Stimulated activated CD4-positive, alpha-beta T cell treated with anti-CD3 and anti-CD28 coated beads, Interleukin-12 subunit alpha, Interleukin-12 subunit beta, amount 100 ng/mL, for 48 hours (primary cell): ENCODE measurements at places on chromosomes 12 and 14.

GRCh38 chr14:38420048-38420447, 164.2 kb upstream of the CLEC14A start:
- no peak for DNase-seq

GRCh38 chr12:5428332-5429221, 3.3 kb upstream of the NTF3 start:
- no peak for DNase-seq

DNA sequence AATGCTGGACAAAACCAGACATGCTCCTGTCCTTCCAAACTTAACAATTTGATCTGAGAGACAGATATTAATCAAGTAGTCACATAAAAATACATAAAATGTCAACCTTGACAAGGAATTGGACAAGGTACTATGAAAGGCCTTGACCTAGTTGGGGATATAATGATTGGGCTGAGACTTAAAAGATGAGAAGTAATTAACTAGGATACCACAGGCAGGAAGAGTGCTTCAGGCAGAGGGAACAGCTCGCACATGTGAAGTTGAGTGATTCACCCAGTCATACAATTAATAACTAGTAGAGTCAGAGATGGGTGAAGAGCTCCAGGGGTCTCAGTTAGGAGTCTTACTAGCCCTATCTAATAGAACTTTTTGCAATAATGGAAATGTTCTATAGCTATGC, 259.5 kb downstream of the MSRB3 start:
- DNase-seq: no peak

DNA sequence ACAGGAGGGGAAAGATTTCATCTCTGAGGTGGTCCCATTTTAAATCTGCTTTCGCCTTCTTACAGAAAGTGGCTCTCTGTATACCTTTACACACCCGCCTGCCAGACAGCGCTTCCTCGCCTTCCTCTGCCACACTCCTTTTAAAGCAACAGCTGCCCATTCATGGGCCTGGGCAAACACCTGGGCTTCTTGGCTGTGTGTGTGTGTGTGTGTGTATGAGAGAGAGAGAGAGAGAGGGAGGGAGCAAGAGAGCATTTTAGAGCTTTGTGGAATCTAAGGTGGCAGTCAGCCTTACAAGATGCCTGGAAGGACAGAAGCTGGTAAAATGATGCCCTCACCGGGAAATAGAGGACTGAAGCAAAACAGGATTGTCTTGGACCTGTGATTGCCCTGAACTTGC, 20.0 kb downstream of the PTHLH start:
- DNase-seq: no peak
